ENCODE measurements at places on chromosomes 7 and 10. TPM values are rescaled to one million over a fixed set of nuclear protein-coding genes. Genes with fewer than 3 reads are reported as not detected.

ODAD2 gene
- polyA plus RNA-seq: 0.28 TPM

PDGFA gene
- polyA plus RNA-seq: 14.1 TPM

CALCR gene
- 0.97 TPM for polyA plus RNA-seq

IL6 gene
- polyA plus RNA-seq: 0.58 TPM

LOXL4 gene
- 3.4 TPM for polyA plus RNA-seq

NYAP1 gene
- polyA plus RNA-seq: 0.69 TPM

BTBD16 gene
- 0.34 TPM for polyA plus RNA-seq

SAMD9 gene
- polyA plus RNA-seq: 2.2 TPM

EGFR gene
- polyA plus RNA-seq: 5.9 TPM

WEE2 gene
- 0.13 TPM for polyA plus RNA-seq

TCF7L2 gene
- 6.5 TPM for polyA plus RNA-seq

SCART1 gene
- 0.37 TPM for polyA plus RNA-seq

SUN1 gene
- polyA plus RNA-seq: 40.4 TPM

PTF1A gene
- polyA plus RNA-seq: not detected

SH2D4B gene
- polyA plus RNA-seq: not detected

PNLIP gene
- polyA plus RNA-seq: not detected

ZSCAN25 gene
- polyA plus RNA-seq: 4.7 TPM

PRSS2 gene
- polyA plus RNA-seq: not detected

PALD1 gene
- polyA plus RNA-seq: 3.0 TPM

SPDYE18 gene
- polyA plus RNA-seq: not detected

CALHM1 gene
- polyA plus RNA-seq: not detected

RAMP3 gene
- polyA plus RNA-seq: 168 TPM

CYP2W1 gene
- polyA plus RNA-seq: 0.17 TPM

OTUD1 gene
- 14.1 TPM for polyA plus RNA-seq

LRRC4 gene
- polyA plus RNA-seq: 3.2 TPM

TEX47 gene
- polyA plus RNA-seq: not detected

OPN4 gene
- polyA plus RNA-seq: not detected

OIT3 gene
- not detected for polyA plus RNA-seq

TLX1 gene
- polyA plus RNA-seq: not detected

TAS2R3 gene
- polyA plus RNA-seq: not detected

MLXIPL gene
- 27.9 TPM for polyA plus RNA-seq

MEOX2 gene
- not detected for polyA plus RNA-seq

GPR158 gene
- polyA plus RNA-seq: 0.09 TPM

CFAP69 gene
- 9.2 TPM for polyA plus RNA-seq

MMP21 gene
- not detected for polyA plus RNA-seq

FOXI2 gene
- polyA plus RNA-seq: 1.5 TPM

CAMK2B gene
- polyA plus RNA-seq: 3.2 TPM

LIPN gene
- polyA plus RNA-seq: not detected

PIK3AP1 gene
- 6.5 TPM for polyA plus RNA-seq

Measured in kidney (tissue), 22 donors.